ENCODE measurements at places on chromosomes 1 and 21.

- DNase-seq: no peak
Observed at GRCh38 chr1:109762821-109763645, 690 bp downstream of the EPS8L3 start.

- DNase-seq: no peak
Observed at GRCh38 chr1:218421531-218421930, 76.4 kb downstream of the TGFB2 start.

- no peak for DNase-seq
Observed at GRCh38 chr1:110672753-110673108, 2.0 kb downstream of the KCNA3 start.

DNA sequence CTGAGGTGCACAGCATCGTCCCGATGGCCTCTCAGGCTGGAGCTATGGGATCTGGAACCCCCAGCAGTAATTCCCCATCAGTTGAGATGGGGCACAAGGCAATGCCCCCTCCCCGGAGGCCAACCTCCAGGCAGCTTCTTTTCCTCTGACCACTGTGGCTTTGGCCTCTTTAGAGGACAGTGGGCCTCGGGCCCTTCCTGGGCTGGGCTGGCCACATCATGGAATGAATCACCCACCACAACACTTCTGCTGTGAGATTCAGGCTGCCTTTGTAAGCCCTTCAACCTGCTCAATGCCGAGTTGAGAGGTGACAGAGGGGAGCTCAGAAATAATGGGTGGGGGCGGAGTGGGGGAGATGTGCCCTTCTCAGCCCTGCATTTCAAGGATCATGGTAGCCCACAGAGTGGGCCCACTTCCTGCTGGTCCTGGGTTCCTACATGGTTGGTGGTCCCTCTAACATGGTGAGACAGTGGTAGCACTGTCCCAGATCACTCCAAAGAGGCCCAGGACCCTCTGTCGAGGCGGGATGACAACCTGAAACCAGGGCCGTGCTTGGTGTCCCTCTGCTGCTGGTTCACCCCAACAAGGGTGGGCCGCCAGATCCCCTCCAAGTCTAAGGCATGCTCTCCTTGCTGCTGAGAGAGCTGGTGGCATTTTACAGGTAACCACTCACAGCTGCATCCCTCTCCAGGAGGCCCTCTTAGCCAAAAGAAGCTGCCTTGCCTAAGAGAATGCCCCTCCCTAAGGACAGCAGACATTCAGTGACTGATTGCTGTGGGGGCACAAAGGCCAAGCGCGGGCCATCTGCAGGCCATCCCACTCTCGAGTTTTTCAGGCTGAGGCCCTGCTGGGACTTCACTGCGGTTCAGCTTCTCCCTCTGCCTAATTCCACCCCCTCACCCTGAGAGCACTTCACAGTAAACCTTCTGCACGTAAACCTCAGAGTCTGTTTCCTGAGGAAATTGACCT lies 29.7 kb upstream of the EVA1B start:
- no peak for DNase-seq

DNA sequence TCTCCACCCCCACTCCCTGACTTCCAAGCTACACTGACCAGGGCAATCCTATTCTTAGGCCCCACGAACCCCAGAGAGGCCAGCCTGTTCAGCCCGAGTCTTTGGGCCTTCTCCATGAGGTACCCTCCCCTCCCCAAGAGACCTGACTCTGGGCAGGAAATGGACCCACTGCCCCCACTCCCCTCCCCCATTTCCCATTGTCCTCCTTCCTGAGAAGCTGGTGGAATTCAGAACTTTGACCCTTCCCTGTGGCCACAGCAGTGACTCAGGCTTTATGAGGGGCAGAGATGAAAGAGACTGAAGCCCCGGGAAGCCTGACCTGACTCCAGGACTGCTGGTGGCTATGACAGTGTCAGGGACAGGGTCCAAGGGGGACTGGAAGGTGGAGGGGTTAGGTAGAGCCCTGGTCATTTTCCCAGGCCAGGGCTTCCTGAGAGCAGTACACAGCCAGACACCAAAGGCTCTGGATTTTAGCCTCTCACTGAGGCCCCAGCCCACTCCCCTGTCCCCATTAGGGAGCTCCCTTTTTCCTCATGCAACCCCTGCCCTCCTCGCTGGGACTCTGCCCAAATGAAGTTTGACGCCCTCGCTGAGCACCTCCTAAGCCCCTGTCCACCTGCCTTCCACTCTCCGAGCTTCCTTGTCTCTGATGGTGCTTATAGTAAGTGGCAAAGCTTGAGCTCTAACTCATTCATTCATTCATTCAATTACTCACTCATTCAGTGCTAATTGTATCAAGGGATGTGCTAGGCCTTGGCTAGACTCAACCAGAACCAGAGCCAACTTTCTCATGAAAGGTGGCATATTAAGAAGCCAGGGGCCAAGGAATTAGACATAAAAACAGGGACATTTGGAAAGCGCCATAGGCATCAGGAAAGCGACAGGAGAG lies 3.0 kb downstream of the CRYBG2 start:
- no peak for DNase-seq

- DNase-seq: peak; percentile 81
Observed at GRCh38 chr21:39441502-39442475, 3.8 kb downstream of the LCA5L start.

GRCh38 chr1:91575909-91576519 lies 75.4 kb downstream of the CDC7 start:
- DNase-seq: peak; percentile 80

All from common myeloid progenitor, CD34-positive (primary cell).